ENCODE measurements at places on chromosomes 2 and 18.

GRCh38 chr2:43041173-43041591 lies 185.2 kb downstream of the ZFP36L2 start:
- no peak for DNase-seq

- DNase-seq: no peak
Observed at GRCh38 chr2:240568678-240569522, 616 bp downstream of the RNPEPL1 start.

GRCh38 chr2:102399499-102400141 lies 23.3 kb upstream of the IL18RAP start:
- DNase-seq: no peak

- no peak for DNase-seq
Observed at GRCh38 chr18:11946756-11947155, 34.6 kb upstream of the IMPA2 start.

- no peak for DNase-seq
Observed at GRCh38 chr2:164840458-164840929, 1.1 kb downstream of the COBLL1 start.

GRCh38 chr2:46119453-46119852 lies 177.8 kb upstream of the EPAS1 start:
- DNase-seq: no peak

GRCh38 chr2:111652038-111652437 lies 232.0 kb downstream of the ANAPC1 start:
- DNase-seq: no peak

DNA sequence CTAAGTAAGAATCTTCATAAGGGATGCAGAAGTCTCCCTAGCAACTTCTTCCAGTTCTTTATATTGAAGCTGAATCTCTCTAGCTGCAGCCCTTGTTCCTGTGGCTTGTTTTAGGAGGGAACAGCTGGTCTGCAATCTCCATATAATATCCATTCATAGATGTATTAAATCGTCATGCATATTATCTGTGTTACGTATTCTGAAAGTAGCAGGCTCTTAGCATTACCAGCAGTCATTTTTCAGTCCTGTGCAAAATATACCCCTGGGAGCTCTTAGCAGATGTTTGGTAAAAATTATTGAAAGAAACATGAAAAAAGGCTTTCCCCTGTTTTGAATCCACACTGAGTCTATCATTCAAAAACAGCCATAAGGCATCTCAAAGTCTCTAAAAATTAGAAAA lies 385.3 kb downstream of the IRS1 start:
- DNase-seq: no peak

GRCh38 chr2:134273256-134273983 lies 19.5 kb downstream of the MGAT5 start:
- no peak for DNase-seq

GRCh38 chr2:105235388-105236059 lies 6.0 kb upstream of the GPR45 start:
- DNase-seq: peak; percentile 27

GRCh38 chr2:104599787-104600510 lies 254.0 kb upstream of the POU3F3 start:
- no peak for DNase-seq

- DNase-seq: no peak
Observed at GRCh38 chr2:224208443-224208842, 169.4 kb upstream of the SERPINE2 start.

DNA sequence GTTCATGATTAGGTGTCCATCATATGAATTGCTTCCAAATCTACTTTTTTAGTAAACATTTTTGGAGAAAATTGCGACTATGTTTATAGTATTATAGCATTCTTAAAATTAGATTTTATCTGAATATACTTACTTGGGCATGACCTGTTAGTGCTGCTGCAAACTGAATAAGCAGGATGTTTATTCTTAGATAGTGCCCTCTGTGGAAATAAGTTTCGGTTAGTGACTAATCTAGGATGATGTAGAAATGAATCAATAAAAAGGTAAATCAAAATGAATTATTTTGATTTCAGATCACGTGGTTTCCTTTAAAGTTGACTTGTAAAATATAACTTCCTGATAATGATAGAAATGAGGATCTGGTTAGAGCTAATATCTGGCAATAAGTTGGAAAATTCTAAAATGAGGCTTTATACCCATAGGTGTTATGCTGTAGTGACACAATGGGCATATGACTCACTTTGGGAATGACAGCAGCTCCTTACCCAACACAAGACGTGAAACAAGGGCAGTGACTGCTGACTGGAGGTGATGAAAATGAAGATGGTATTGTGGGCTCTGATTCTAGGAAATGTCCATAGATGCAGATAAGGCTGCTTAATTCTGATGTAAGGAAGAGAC lies 165.8 kb upstream of the TCF4 start:
- no peak for DNase-seq

- no peak for DNase-seq
Observed at GRCh38 chr18:60508108-60508507, 135.5 kb upstream of the MC4R start.

DNA sequence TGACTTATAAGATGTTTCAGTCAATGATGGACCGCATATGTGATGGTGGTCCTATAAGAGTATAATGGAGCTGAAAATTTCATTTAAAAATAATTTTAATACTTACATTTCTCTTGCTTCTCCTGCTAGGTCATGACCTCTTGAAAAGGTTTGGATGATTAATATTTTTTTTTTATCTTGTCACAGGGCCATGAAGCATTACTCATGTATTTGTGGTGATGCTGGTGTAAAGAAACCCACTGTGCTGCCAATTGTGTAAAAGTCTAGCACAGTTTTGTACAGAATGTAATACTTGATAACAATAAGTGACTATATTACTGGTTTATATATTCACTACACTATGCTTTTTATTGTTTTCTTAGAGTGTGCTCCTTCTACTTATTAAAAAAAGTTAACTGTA lies 124.2 kb upstream of the CELF4 start:
- no peak for DNase-seq

- DNase-seq: no peak
Observed at GRCh38 chr18:8097399-8097798, 511.8 kb upstream of the RAB12 start.

GRCh38 chr18:25805939-25806338 lies 284.5 kb downstream of the SS18 start:
- DNase-seq: no peak

DNA sequence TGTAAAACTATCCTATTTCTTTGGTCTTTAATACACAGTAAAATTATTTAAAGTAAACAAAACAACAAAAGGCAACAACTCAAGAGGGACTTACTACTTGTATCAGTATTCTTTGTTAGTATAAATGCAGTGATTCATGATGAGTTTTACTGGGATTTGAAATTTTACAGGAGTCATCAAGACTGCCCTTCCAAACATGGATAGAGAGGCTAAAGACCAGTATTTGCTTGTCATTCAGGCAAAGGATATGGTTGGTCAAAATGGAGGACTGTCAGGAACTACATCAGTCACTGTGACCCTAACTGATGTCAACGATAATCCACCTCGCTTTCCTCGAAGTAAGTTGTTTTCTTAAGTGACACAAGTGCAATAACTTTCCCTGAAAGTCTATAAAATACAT lies 71.1 kb downstream of the CDH7 start:
- DNase-seq: no peak

GRCh38 chr18:74869904-74870863 lies 272.5 kb downstream of the ZNF407 start:
- no peak for DNase-seq

DNA sequence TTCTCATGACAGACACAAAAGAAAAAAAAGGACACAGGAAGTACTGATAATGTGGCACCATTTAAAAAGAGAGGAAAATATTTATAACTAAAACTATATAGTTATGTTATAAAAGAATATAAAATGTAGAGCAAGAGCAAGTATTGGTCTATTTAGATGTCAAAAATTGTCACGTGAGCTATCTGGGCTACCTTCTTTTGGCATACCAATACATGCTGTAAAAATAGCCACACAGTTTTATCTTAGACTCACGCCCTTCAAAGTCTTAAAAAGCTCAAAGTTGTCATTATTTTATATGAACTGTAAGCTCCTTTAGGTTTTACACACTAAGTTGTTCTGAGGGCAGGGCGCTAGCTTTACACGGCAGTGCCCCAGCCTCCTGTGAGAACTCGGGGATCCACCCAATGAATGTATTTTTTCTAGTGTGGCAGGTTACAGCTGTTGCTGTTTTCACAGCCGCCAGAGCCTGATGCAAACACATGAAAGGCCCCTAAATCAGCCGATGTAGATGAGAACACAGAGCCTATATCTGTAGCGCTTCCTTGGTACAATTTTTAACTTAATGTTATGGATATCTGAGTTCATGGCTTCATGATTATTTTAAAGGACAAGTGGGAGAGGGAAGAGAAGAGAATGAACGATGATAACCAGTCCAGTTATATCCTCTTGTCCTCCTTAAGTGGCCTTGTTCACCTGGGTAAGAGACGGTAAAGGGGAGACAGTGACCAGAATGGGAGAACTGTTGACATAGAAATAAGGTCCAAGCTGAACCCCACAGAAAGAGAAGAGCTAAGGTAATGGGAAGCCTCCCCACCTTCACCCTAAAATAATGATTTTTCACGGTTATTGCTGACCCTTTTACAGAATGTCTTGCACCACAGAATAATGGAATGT lies 130.8 kb downstream of the CACNB4 start:
- no peak for DNase-seq

DNA sequence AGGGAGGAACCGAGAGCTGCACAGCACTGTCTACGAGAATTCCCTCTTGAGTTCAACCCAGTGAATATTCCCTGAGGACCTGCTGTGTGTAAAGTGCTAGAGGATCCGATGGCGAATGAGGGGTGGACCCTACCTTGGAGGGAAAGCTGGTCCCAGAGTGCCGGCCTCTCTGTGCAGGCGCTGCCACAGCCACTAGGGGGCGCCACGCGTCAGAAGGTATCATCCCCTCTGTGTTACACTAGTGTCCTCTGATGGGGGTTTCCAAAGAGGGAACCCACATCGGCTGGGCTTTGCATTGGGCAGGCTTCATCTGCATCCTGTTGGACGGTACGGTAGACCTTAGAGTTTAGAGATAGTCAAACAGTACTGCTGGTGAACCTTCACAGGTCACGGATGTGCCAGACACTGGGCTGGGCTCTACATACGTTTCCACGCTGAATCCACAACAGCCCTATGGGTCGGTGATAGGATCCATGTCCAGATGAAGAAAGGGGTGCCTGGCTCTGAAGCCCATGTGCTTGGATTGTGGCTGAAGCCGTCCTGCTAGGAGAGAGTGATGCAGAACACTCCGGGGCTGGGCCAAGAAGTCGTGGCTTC lies 39.0 kb downstream of the COA5 start:
- peak; percentile 69 for DNase-seq

GRCh38 chr2:149606251-149606811 lies 18.8 kb upstream of the MMADHC start:
- no peak for DNase-seq

- no peak for DNase-seq
Observed at GRCh38 chr2:156343940-156344301, 11.4 kb upstream of the NR4A2 start.

- no peak for DNase-seq
Observed at GRCh38 chr2:120819720-120820210, 84.1 kb downstream of the GLI2 start.

- no peak for DNase-seq
Observed at GRCh38 chr2:96656540-96656939, 14.0 kb downstream of the FER1L5 start.

DNA sequence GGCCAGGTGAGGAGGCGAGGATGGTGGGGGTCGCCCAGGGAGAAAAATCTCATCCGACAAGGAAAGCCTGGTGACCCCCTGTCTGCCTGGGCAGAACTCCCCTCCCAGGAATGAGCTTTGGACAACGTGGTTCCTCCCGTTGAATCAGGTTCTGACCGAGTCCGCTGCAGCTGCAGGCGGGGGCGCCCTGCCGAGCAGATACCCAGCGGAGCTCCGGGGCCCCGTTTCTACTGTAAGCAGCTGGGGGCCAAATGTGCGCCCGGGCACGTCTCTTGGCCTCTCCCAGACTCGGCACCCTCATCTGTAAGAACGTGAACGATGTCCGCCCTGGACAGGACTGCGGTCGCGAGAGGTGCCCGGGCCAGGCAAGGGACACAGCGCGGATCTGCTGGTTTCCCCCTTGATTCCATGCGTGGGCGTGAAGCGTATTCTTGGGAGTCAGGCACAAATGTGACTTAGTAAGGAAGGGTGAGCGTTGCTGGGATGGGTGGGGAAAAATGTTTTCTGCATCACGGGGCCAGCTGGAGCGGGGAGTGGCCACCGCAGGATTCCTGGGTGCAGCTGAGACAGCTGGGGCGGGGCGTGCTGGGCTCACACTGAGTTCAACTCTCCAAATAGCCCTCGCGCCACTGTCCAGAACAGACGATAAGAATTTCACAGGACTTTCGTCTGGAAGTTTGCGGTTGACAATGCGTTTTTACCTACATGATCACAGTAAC lies 20.2 kb upstream of the TUBB6 start:
- DNase-seq: no peak

GRCh38 chr2:192381082-192381481 lies 186.3 kb upstream of the TMEFF2 start:
- DNase-seq: no peak

DNA sequence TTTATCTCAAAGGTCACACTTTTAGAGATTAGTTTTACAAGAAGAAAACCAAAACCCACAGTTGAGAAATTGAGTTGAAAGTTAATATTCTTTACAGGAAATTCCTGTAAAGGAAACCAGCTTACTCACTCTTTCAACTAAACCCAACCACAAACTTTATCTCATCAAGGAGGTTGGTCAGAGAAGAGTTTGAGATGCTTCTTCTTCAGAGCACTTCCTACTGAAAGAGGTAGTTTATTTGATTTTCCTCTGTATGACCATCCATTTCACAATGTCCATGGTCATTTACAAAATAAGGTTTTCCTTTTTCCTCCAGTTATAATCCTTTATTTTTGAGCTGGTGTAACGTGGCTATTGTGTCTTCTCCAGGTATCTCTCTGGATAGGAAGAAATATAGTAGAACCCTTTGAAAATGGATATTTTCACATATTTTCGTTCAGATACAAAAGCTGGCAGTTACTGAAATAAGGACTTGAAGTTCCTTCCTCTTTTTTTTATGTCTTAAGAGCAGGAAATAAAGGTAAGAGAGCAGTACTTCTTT lies 4.5 kb upstream of the IL18RAP start:
- no peak for DNase-seq

GRCh38 chr2:199777315-199777714 lies 73.7 kb downstream of the FTCDNL1 start:
- no peak for DNase-seq

- no peak for DNase-seq
Observed at GRCh38 chr18:58669731-58670378, 1.4 kb upstream of the MALT1 start.

Data from stimulated activated CD8-positive, alpha-beta memory T cell treated with anti-CD3 and anti-CD28 coated beads, Interleukin-15, amount 100 ng/mL, for 24 hours (primary cell).